ENCODE measurements at places on chromosomes 12 and 14.

DNA sequence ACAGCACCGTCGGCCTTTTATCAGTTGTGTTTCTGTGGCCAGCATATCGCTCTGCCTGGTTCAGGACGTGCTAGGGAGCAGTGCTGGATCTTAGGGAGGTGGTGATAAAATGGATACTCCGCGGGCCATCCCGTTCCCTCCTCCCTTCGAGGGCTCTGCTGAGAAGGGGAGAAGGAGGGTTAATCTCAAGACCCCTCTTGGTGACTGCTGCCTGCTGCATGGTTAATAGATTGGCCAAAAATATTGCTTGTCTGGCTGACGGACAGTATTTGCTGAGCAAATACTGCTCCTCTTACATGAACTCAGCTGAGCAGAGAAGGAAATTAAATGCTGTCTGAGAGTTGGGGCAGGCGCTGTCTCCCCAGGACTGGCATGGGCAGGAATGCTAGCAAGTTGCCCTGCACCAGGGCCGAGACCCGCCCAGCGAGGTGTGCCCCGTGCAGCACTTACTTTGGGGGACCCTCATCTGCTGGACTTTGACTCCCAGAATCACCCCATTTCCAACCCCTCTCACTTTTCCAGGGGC is 1.2 kb downstream of the FBRSL1 start:
- no peak for DNase-seq

- no peak for DNase-seq
Measured at GRCh38 chr12:9755567-9755966, 5.1 kb downstream of the CD69 start.

DNA sequence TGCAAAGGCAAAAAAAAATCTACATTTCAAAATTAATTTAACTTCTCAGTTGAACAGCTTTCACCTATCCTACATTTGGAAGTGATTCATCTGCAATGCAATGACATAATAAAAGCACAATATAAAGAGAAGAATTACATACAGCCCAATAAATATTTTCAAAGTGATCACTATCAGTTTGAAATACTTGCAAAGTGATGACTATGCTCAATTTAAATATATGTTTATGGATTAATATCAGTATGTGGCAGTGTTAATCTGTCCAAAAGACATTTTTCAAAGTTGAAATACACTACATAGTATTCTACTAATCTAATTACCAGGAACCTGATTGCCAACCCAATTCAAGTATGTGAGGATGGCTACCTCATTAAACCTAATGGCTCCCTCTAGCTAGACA is 460.7 kb upstream of the ATXN7L3B start:
- no peak for DNase-seq

DNA sequence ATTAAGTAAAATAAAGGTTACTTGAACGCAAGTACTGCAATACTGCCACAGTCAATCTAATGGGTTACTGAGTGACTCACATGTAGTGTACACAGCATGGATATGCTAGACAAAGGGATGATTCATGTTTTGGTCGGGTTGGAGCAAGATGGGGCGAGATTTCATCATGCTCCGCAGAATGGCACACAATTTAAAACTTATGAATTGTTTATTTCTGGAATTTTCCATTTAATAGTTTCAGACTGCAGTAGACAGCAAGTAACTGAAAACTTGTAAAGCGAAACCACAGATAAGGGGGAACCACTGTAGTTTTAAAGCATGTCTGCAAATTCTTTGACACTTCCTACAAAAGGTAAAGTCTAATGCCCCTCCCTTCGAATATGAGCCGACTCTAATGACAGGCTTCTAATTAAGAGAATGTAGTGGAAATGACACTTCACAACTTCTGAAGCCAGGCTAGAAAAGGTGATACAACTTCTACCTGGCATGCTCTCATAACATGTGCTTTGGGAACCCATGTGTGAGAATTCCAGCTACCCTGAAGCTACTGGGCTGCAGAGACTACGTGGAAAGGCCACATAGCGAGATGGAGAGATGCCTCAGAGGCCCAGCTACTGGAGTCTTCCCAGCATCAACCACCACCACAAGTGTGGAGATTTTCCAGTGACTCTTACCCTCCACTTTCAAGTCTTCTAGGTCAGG is 13.9 kb upstream of the TCP11L2 start:
- peak; percentile 19 for DNase-seq

Data from H54 (cell line).